Activated CD4-positive, alpha-beta T cell treated with anti-CD3 and anti-CD28 coated beads, Interleukin-2, Interleukin-6, amounts not matched to agents 100 ng/mL and 50 ng/mL, durations not matched to agents 16 hours and 8 hours (primary cell): ENCODE measurements at places on chromosomes 1 and 21.

DNA sequence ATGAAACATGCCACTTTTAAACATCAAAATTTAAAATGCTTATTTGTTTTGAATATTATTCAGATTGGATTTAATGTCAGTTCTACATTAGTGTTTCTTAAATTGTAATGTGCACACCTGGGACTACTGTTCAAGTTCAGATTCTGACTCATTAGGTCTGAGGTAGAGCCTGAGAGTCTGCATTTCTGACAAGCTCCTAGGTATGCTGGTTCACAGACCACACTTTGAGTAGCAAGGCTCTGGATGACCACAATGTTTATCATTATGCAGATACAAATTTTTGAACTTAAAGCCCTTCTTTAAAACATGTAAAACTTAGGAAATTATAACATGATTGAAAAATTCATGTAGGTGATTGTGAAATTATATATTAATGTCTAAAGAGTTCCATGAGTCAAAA lies 40.2 kb downstream of the TTLL7 start:
- DNase-seq = no peak

DNA sequence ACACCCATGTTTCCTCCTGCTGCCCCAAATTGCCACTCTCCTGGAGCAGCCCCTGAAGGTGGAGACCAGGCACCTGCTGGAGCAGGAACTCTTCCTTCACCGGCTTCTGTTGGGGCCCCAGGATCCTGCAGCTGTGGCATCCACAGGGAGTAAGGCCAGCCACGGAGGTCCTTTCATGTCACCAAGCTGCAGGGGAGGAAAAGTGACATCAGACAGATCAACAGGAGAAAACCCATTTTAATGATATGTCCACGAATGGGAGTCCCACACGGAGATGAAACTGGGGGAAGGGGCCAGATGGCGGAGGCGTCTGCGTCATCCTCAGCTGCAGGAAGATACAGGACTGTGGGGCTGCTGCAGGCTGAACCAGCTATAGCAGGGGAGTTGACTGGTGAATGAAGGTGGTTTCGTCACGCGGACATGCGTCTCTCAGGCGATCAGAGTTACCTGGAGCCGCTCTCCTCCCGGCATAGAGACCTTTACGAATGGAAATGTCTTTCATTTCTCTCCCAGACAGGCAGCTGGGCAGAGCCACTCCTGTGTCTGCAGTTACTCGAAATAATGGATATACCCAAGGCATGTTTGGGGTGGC lies 9.9 kb downstream of the TP73 start:
- no peak for DNase-seq

GRCh38 chr1:41327383-41327999 lies 33.7 kb upstream of the FOXO6 start:
- no peak for DNase-seq

GRCh38 chr1:179719272-179719671 lies 23.8 kb upstream of the FAM163A start:
- DNase-seq = no peak

- DNase-seq = peak; percentile 63
These were observed at the start of gene FCMR for GRCh38 chr1:206921772-206922265. Gene FCMR, minus strand, starts transcription at chr1:206921941. Its CDS starts 87 bp downstream, at chr1:206921854.

GRCh38 chr1:85091671-85092280 lies 43.5 kb upstream of the MCOLN3 start:
- peak; percentile 37 for DNase-seq

GRCh38 chr1:9561429-9561828 lies 22.2 kb downstream of the SLC25A33 start:
- DNase-seq = no peak

DNA sequence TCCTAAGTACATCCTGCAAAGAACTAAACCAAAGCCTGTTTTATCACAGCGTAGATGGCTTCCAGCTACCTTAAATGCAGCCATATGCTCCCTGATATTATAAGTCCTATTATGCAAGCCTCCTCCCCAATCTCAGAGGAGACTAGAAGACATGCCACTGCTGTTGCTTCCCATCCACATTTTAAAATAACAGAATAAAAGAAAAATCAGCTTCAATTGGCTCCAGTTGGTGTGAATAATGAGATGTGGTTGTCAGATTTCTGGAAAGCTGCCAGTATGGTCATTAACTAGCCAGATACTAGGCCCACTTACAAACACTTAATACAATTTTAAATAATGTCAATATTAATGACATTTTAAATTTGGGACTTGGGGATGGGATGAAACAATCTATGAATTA lies 25.7 kb downstream of the WARS2 start:
- DNase-seq = no peak

- no peak for DNase-seq
These were observed 257.8 kb upstream of the CHRM3 start for GRCh38 chr1:239128541-239128940.

DNA sequence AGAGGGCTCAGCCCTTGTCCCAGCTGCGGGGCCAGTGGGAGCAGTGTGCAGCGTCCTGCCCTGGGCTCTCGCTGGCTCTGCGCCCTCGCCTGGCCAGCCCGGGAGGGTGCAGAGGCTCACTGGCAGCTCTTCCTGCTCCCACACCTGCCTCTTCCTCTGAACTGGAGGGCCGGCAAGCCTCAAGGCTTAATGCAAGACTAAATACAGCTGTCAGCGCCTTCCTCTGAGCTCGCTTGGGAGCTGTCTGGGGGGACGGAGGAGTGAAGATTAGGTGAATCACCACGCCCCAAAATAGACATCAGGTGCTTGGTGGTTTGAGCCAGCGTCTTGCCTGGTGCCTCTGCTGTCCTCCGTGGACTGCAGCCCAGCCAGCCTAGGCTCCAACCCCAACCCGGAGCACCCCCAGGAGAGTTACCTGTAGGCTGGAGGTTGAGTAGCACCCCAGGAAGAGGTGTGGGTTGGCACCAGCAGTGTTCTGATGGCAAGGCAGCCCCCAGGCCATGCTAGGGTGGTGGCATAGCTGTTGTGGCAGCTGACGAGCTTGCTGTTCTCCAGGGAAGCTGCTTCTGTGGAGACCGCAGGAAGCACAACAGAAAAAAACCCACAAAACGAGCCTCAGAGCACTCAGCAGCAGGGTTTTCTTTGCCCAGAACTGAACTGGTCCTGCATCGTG lies 36.9 kb downstream of the UMODL1 start:
- DNase-seq = peak; percentile 74

- peak; percentile 53 for DNase-seq
These were observed 15.8 kb downstream of the SMAP2 start for GRCh38 chr1:40389322-40389803.

DNA sequence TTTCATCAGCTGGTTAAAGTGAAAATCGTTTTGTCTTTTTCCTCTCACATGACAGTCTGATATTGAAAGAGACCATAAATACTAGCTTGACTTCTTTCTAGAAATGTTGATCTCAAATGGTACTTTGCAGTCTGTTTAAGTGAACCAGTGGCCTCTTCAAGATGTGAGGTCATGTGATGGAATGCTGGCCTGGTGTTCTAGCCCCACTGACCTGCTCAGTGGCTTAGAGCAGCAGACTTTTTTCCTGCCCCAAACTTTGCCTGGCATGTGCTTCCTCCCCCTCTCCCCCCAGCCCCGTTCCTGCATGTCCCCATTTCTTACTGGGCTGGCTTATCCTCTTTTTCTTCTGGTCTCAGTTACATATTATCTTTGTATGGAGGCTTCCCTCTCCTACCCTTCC lies 34.3 kb downstream of the ZYG11A start:
- no peak for DNase-seq

DNA sequence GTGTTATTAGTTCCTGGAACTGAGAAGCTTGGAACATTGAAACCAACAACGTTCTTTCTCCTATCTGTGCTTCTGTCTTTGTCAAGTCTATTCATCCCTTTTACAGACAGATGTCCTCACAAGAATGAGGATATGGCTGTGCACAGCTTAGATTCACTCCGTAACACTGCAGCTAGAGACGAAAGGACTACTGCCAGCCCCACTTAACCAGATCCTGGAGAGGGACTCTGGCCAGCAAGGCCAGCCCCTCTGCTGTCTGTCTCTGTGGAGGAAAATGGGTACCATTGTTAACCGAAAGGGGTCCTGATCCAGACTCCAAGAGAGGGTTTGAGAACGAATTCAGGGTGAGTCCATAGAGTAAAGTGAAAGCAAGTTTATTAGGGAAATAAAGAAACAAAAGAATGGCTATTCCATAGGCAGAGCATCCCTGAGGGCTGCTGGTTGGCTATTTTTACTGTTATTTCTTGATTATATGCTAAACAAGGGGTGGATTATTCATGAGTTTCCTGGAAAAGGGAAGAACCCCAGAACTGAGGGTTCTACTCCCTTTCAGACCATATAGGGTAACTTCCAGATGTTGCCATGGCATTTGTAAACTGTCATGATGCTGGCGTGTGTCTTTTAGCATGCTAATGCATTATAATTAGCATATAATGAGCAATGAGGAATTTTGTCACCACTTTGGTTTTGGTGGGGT lies 17.4 kb upstream of the USP24 start:
- DNase-seq = no peak

- no peak for DNase-seq
These were observed 11.3 kb upstream of the CTSE start for GRCh38 chr1:206035027-206035426.

DNA sequence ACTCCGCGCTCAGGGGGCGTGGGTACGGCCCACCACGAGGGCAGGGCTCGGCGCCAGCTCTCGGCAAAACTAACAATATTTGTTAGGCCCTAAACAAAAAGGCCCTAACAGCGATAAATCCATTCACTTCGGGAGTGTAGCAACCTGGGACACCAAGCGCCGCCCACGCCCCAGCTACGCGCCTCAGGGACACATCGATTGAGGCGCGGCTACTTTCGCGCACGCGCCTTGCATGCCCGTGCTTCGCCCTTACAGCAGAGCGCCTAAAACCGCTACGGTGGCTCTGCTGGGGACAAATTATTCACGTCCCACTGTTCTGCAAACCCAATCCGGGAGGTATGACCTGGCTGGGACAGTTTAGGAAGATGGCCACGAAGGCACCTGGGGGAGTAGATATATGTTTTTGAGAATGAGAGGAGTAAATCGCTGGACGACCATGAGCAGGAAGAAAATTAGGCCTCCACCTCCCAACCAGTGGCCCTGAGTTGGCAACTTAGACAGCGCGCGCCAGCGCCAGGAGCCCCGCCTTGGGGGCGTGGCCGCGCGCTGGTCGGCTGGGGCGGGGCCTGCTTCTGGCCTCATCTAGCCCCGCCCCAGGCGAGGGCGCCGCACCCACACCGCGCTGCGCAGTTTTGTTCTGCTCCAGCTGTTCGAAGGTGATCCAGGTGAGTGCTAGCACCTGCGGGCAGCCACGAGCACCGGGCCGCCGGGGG lies at the start of gene MGST3:
Gene MGST3, plus strand, starts transcription at position 606 of the 713 bp plus-strand sequence. CDS start 18,614 bp downstream, outside the sequence.
- peak; percentile 95 for DNase-seq

- no peak for DNase-seq
These were observed 34.1 kb upstream of the EPS15 start for GRCh38 chr1:51552929-51553807.

DNA sequence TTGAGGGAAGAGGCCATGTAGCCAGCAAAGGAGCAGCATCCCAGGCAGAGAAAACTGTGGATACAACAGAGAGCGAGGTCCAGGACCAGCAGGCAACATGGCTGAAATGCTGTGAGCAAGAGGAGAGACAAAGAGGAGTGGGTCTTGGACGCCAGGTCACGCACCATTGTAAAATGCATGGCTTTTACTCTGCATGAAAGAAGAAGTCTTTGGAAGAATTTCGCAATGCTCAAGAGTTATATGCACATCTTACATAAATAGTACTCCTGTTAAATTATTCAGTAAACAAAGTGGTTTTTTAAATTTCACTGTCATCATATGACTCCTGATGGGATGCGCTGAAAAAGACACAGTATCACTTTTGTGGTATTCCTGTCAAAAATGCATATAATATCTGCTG lies 3.5 kb downstream of the CD244 start:
- no peak for DNase-seq

GRCh38 chr1:182671750-182672486 lies 12.5 kb downstream of the RGS8 start:
- no peak for DNase-seq

DNA sequence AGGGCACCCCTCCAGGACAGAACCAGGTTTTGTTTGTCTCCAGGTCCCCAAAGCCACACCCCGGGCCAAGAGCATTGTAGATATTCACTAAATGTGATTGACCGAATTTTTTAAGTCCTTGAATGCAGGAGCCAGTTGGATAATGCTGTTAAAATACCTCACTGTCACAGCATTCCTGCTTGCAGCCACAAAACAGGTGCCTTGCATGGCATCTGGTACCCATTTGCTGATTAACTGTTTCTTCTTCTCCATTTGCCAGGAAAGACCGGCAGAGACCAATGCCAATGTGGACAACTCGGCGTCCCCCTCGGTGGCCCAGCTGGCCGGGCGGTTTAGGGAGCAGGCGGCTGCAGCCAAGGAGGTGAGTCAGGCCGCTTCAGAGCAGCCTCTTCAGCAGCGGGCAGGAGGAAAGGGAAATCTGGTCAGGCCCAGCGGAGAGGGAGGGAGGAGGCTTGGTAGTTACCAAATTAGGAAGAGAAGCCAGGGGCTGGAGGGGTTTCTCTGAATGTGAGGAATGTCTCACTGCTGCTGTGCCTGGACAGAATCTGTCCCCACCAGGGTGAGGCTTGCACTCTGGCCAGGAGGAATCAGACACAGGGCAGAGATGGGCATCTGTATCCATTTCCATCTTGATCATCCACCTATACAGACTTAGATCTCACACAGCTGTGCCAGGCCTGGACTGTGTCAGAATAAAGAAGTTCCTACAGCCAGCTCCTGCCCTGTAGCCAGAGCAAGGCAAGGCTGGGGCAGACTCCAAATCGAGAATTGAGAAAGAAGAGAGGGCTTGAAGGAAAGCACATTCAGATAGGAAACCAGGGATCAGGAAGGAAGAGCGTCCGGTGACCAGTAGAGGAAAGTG lies 37.9 kb upstream of the MPZL1 start:
- DNase-seq = no peak

- no peak for DNase-seq
These were observed 10.7 kb upstream of the MMEL1 start for GRCh38 chr1:2643414-2644077.

DNA sequence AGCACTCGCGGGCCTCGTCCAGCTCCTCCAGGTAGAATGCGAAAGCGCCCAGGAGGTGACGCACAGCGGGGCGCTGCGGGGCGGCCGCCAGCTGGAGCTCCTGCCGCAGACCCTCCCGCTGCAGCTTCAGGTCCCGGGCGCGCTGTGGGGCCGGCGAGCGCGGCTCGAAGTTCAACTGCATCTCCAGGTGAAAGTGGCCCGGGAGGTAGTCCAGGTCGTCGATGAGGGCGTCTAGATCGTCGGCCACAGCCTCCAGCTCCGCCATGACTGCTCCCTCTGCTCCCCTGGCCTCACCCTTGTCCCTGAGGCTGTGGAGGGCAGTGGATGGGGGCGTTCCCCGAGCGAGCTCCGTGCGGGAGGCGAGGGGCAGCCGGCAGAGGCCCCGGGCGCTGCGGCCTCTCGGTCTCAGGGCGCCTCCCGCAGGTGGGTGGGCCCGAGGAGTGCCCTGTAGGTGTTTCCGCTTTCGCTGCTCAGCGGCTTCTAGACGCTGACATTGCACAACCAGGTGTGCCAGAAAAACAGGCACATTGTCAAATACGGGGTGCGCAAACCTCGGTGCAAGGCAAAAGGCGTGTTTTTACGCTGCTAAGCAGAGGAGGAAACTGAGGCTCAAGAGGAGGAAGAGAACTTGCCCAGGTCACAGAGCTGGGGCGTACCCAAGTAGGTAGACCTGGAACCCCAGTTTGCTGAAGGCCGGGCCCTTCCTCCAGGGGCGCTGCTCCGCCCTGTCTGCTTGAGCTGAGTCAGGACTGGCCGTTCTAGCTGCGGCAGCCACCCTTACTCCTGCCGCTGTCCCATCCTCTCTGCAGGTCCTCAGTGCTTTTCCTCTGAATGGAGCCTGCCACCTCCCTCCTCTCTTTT lies at the start of gene TTC22:
Gene TTC22, minus strand, starts transcription at position 425 of the 861 bp plus-strand sequence. Its CDS starts 160 bp downstream, at position 265.
- DNase-seq = peak; percentile 81
